ENCODE measurements at places on chromosomes 2 and 18.

DNA sequence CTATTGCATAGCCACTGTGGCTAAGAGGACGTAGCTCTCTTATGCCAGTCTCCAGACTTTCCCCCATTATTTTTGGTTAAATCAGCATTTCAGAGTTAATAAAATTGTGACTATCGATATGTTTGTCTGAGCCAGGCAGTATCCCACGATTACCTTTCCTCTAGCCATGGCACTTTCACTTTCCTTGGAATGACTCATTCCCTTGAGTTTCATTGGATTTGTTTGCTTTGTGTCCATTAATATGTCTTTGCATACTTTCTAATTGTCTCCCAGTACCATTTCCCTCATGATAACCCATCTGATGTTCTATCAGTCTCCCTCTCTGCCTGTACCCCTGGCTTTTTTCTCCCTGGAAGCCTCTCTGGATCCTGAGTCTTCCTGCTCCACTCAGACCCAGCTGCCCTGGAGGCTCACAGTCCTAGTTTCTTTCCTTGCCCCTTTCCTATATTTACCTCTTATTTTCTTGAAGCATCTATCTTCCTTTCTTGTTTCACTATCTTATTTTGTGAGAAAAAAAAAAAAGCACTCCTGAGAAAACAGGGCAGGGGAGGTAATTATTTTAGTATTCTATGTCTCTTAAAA lies 126.1 kb downstream of the MTX2 start:
- no peak for DNase-seq

DNA sequence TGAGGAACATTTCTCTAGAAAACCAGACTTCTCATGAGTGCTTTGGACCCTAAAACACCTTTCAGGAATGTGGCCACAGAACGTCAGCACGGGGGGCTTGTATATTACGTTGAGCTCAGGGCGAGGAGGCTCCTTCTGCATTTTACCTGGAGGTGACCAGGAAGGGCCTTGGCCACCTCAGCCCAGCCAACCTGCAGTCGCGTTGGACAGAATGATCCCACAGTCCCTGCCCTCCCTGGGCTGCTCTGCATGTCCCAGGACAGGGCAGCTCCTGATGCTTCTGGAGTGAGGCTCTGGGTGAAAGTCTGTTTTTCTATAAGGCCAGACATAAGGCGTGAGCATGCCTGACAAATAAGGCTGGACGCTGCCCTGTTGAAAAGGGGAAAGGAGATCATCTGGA lies 121.9 kb downstream of the NDUFA10 start:
- DNase-seq = no peak

DNA sequence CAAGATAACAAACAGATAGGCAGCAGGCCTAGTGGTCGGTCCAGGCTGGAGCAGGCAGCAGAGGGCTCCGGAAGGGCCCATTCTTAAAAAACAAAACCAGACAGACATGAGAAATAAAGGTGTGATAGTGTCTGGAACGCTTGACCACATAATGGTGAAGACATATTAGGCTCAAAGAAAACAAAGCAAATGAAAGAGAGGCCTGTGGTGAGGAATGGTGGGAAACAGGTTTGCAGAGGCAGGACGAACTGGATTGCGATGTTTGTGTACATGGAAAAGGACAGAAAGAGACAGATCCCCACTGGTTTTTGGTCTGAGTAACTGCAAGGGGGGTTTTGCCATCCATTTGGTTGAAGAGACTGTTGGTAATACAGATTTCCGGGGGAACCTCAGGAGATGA lies 19.9 kb downstream of the QPCT start:
- DNase-seq = no peak

DNA sequence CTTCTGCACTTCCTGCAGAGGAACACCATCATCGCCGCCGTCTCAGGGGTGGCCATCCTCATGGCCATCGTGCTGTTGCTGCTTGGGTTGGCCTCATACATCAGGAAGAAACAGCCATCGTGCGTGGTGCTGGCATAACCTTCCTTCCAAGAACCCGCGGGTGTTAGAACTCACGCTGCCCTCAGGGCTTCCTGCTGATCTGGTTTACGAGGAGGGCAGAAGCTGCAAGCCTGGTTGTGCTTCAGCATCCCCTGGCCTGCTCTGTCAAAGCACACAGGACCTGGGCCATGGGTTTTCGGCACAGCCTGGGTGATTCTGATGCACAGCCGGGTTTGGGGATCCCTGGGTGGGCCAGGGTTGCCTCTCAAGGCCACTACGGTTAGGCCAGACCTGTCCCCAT lies 12.2 kb upstream of the ZAP70 start:
- DNase-seq = no peak

- peak; percentile 73 for DNase-seq
Measured at GRCh38 chr2:237968048-237968862, 1.4 kb downstream of the UBE2F start.
